Immature natural killer cell (primary cell): ENCODE measurements at places on chromosomes 1 and 21.

DNA sequence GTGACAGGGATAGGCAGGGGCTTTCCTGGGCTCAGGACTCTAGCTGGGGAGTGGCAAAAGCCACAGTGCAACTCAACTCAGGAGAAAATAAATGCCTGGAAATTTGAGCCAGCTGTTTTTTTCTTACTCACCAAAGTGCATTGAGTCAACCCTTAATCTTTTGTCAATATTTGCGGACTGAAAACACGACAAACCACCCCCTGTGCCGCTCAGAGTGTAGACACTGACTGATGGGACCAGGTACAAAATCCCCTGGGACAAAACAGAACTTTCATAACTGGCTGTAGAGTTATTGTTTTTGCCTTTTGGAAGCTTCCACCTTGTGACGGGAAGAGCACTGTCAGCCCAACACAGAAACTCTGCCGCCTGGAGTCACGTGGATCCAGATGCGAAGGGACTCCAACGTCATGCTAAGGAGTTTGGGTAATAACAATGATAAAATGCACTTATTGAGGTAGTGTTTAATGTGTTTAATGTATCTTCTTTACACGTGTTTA, 164.6 kb downstream of the PLPP3 start:
- no peak for DNase-seq

- no peak for DNase-seq
These were observed 47.6 kb downstream of the B3GALT5 start for GRCh38 chr21:39660191-39660980.

- no peak for DNase-seq
These were observed 52.1 kb downstream of the ELK4 start for GRCh38 chr1:205579711-205580110.

- DNase-seq: no peak
These were observed 344.0 kb downstream of the ST6GALNAC3 start for GRCh38 chr1:76418531-76418930.

GRCh38 chr1:183953031-183953430, 84.5 kb downstream of the COLGALT2 start:
- DNase-seq: no peak

DNA sequence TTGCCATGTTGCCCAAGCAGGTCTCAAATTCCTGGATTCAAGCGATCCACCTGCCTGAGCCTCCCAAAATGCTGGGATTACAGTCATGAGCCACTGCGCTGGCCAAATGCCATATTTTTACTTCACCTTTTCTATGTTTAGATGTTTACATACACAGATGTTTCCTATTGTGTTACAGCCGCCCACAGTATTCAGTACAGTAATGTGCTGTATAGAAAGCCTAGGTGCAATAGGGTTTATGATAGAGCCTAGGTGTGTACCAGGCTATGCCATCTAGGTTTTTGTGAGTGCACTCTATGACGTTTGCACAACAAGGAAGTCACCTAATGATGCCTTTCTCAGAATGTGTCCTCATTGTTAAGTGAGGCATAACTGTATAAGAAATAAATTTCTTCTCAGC, 153.4 kb downstream of the CHRM3 start:
- no peak for DNase-seq

DNA sequence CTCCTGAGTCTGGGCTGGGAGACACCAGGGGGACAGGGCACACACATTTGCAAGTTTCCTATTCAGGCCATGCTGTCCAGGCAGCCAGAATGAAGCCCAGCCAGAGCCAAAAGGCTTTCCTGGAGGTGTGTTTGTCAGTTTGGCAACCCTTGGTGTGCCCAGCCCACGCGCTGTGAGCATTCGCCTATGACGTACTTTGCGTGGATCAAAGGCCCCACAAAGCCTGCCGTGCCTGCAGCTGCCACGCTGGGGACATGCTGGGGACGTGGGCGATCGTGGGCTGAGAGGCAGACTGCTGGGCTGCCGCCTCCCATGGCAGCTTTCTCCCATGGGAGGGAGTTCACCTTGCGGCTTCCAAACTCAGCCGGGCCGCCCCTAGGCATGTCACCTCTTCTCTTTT, 57.5 kb downstream of the CD247 start:
- DNase-seq: no peak
